Muscle of arm (tissue), 14 donors: ENCODE measurements at places on chromosomes 4 and X. TPM values are rescaled to one million over a fixed set of nuclear protein-coding genes. Genes with fewer than 3 reads are reported as not detected.

Gene OPRPN
- polyA plus RNA-seq: not detected

Gene DSPP
- not detected for polyA plus RNA-seq

Gene ZNF718
- 9.8 TPM for polyA plus RNA-seq

Gene TRAM1L1
- polyA plus RNA-seq: 7.6 TPM

Gene TMPRSS11D
- polyA plus RNA-seq: 0.05 TPM

Gene BMPR1B
- 15.0 TPM for polyA plus RNA-seq

Gene DHX15
- 130 TPM for polyA plus RNA-seq

Gene PLAC8
- 2.5 TPM for polyA plus RNA-seq
